G401 (cell line): ENCODE measurements at places on chromosomes 1 and 21. TPM values are rescaled to one million over a fixed set of nuclear protein-coding genes. Genes with fewer than 3 reads are reported as not detected.

GRCh38 chr1:58699011-58699762 is 675 bp downstream of the MYSM1 start:
- DNase-seq, result peak; percentile 12

DNA sequence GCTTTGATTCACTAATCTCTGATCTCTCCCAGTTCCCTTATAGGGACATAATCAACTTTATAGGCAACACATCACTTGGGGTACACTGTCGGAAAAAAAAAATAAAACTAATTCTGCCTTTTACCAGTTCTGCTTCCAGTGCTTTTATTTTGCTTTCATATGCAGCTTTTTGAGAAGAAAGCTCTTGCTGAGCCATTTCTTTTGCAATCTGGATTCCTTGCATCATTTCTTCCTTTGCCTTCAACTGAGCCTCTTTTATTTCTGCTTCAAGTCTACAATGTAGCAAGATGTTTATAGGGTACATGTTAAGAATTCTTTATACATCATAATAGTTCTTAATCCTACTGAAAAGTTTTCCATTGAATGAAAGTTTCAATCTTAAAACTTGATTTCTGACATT is 30.6 kb downstream of the KIF14 start:
- DNase-seq, result no peak

- DNase-seq, result peak; percentile 79
Measured at GRCh38 chr1:11478571-11479374, at the start of gene DISP3. TSS of gene DISP3 (plus strand) at chr1:11479155. CDS start at chr1:11500993, 21,838 bp downstream.

DNA sequence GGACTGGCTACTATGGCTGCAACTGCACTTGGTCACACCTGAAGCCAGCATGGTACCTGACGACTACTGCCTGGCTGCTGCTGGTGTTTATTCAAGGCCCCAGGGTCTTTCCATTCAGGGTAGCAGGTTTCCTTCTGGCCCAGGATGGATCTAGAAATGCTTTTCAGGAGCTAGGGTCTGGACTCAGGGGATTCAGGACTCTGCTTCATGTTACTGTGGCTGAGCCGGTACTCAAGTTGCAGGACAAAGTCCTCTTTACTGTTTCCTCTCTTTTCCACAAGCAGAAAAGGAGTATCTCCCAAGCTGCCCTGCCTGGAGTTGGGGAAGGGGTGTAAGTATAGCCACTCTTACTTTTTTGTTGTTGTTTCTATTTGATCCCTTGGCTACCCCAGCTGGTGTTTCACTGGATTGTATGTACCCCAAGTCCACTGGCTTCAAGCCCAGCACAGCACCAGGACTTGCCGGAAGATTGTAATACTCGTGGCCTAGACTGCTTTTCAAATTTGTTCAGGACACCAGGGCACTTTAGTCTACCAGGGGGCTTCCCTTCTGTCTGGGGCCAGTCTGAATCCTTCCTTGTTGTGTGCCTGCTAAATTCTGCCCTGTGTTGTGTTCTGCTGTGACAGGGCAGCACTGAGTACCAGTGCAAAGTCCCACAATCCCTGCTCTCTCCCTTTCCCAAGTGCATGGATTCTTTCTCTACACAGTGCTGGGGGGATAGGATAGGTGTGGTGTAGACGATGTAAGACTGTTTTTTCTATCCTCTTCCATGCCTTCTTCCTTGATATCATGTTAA is 248.5 kb downstream of the GPR52 start:
- DNase-seq, result no peak

- no peak for DNase-seq
Measured at GRCh38 chr1:55445416-55445815, 230.3 kb upstream of the USP24 start.

DNA sequence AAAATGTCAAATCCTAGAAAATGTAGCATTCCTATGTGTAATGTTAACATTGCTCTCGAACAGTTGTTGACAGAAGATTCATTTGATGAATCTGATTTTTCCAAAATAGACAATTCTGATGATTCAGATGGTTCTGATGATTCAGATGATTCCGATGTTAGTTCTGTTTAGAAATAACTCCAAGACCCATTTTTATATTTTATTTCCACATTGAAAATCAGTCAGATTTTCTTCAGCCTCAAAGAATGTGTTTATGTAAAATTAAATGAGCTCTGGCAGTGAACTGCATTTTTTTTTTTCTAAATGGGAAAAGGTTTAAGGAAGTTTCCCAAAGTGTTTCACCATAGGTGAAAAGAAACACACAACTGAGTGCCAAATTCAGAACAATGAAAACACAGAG is 136.5 kb downstream of the TSEN15 start:
- no peak for DNase-seq

DNA sequence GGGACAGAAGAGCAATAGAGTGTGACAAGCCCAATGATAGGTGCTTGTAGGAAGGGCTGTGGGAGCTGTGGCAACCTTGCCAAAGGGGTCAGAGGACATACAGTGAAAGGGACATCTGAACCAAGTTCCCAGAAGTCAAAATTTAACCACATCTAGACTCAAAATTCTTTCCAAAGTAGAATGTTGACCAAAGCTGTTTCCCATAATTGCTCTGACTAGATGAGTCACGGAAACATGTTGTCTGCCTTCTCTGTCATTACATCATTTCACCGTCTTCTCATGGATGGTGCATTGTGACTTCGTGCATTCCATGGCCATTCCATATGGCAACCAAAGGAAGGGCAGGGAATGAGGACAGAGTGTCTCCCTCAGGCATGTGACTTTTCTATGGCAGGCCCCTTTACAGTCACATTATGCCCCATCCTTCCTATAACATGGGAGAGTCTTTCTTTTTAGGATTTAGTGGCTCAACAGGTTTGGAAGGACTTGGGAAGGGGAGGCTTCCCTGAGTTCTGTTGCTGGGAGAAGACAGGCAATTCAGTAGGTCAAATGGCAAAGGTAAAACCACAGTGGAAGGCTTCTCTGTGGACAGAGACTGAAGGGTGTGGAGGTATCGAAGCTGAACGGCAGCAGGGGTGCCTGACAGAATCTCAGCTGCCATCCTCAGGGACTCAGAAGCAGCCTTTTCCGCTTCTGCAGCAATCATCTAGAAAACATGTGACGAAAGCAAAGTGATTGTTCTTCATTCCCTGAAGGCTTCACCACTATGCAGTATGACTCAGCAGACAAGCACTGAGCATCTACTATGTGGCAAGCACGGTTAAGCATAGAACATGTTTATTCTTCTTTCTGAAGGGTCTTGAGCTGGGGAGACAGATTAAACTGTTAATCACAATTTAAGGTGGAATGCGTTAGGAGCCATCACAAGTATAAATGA is 24.7 kb downstream of the NPHS2 start:
- no peak for DNase-seq

GRCh38 chr1:154998818-154999570 is 3.6 kb upstream of the ZBTB7B start:
- DNase-seq, result peak; percentile 83

DNA sequence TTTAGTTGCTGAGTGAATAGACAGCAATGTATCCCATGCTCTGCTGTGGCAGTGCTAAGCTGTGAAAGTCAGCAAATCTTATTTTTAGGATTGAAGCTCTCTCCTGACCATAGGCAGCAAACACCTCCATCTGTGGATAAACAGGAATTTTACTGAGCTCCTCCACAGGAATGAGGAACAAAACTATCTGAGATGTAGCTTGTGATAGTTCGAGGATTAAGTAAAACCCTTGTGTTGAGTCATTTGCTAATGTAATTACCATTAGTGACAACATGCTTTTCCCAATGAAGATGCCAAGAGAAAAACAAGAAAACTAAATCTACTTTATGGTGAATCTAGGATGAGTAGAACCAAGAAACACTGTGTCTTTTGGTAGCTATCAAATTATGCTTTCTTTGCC is 122.7 kb downstream of the CLEC20A start:
- DNase-seq, result no peak

GRCh38 chr1:43536196-43536863 is 5.6 kb downstream of the PTPRF start:
- no peak for DNase-seq

DNA sequence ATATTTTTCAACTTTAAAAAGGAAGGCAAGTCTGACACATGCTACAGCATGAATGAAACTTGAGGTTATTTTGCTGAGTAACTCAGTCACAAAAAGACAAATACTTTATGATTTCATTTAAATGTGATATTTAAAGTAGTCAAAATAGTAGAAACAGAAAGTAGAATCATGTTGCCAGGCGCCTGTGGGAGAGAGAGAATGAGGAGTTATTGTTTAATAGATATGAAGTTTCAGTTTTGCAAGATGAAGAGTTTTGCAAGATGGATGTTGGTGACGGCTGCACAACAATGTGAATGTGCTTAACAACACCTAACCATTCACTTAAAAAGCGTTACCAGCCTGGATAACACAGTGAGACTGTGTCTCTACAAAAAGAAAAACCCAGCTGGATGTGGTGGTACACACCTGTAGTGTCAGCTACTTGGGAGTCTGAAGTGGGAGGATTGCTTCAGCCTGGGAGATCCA is 20.7 kb upstream of the ATP1A1 start:
- DNase-seq, result no peak

- no peak for DNase-seq
Measured at GRCh38 chr1:77642196-77642595, 40.3 kb downstream of the ZZZ3 start.

GRCh38 chr1:209746451-209747165 is 9.2 kb upstream of the TRAF3IP3 start:
- no peak for DNase-seq

GRCh38 chr1:117077267-117077666 is 17.1 kb downstream of the TTF2 start:
- DNase-seq, result no peak

GRCh38 chr1:221780175-221780574 is 38.3 kb upstream of the DUSP10 start:
- no peak for DNase-seq

AKR7A2 gene
- 140 and 142 TPM in 2 replicates for total RNA-seq

HSD3B1 gene
- total RNA-seq, result not detected in 2 replicates

ZBTB8OS gene
- total RNA-seq, result 101 and 103 TPM in 2 replicates

FLG2 gene
- not detected in 2 replicates for total RNA-seq

FCRL5 gene
- not detected in 2 replicates for total RNA-seq

C4BPA gene
- not detected in 2 replicates for total RNA-seq

NBPF8 gene
- total RNA-seq, result 5.5 and 6.7 TPM in 2 replicates

FNDC10 gene
- 1.2 and 6.8 TPM in 2 replicates for total RNA-seq

NKAIN1 gene
- 3.6 and 9.2 TPM in 2 replicates for total RNA-seq

HES2 gene
- total RNA-seq, result 1.6 and 3.1 TPM in 2 replicates

INTS11 gene
- 107 and 109 TPM in 2 replicates for total RNA-seq

PTAFR gene
- 0.27 and 0.49 TPM in 2 replicates for total RNA-seq
